ENCODE measurements at places on chromosomes 7 and 10.

GRCh38 chr10:47349516-47349915 lies 1.4 kb downstream of the RBP3 start:
- no peak for DNase-seq

- DNase-seq, result no peak
Measured at GRCh38 chr7:106717254-106717954, 56.4 kb upstream of the CCDC71L start.

DNA sequence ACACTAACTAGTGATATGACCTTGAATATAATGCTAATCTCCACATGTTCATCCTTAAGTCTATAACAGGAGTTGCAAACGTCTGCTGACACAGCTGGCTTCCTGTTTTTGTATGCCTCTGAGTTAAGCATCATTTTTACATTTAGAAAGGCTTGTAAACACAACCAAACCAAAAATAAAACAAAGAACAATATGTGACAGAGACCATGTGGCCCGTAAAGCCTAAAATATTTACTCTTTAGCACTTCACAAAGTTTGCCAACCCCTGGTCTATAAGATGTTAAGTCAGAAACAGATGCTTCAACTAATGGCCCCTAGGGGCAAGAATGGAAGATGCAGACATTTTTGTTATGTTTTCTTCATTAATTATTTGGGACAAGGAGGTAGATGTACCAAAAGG lies 109.3 kb downstream of the CPEB3 start:
- no peak for DNase-seq

DNA sequence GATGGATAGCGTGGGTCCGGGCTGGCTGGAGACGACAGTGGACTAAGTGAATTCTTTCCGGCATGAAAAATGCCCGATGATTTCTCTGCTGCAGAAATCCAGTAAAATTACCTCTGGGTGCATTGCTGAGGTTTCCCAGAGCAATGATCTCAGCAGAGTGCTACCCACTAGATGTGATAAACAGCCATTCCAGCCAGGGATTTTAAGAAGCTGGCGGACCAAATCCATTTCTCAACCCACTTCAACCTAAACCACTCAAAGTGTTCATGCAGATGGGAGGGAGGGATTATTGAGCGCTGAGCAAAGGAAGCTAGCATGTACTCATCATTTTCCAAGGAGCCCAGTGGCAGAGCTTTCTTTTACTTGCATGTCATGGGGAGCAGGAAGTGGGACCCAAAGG lies 116.7 kb downstream of the PRKCQ start:
- no peak for DNase-seq

- no peak for DNase-seq
Measured at GRCh38 chr7:30260246-30260768, 24.1 kb upstream of the ZNRF2 start.

DNA sequence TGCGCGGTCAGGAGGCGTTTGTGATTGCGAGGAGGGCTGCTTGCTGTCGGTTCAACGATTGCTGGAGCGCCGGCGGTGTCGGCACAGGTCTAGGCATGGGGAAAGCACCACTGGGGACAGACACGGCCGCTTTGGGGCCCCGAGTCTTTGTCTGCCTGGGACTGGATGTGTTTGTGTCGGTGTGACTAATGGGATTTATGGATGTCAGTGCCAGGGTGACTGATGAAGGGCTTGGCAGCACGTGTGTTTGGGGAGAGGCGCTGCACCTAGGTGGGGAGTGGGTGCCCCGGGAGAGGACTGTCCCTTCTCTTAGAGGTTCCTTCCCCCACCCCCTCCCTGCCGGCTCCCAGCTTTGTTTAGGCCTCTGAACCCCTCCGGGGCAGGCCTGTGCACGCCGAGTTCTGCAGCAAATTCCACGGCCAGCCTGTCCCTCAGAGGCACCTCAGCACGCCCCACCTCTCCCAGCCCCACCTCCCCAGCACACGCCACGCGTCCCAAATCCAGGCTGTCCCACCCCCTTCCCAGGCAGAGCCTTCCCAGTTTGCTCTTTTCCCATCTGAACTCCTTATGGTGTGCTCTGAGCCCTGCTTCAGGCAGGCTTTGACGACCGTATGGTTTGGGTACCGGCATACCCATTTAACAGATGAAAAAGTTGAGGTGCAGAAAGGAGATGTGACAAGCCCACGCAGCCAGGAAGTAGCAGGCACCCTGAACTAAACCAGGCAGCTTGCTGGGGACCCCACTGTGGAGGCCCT lies 6.4 kb upstream of the TNRC18 start:
- no peak for DNase-seq

- no peak for DNase-seq
Measured at GRCh38 chr10:61098966-61099365, 155.0 kb upstream of the RHOBTB1 start.

DNA sequence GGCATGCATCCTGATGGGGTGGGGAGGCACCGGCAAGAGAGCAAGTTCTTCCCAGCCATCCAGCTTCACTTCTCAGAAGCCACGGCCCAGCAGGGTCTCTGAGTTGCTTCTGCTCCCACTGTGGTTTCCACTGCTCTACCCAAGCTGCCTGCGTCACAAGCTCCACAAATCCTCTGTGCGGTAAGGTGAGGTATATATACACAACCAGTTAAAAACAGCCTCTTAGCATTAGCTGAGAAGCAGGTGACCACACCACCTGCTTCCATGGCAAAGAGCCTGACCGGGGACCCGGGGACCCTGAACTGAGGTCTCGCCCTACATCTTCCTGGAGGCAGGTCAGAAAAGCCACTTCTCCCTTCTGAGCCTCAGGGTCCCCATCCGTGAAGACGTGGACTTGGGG lies 46.9 kb upstream of the NPFFR1 start:
- DNase-seq, result no peak

DNA sequence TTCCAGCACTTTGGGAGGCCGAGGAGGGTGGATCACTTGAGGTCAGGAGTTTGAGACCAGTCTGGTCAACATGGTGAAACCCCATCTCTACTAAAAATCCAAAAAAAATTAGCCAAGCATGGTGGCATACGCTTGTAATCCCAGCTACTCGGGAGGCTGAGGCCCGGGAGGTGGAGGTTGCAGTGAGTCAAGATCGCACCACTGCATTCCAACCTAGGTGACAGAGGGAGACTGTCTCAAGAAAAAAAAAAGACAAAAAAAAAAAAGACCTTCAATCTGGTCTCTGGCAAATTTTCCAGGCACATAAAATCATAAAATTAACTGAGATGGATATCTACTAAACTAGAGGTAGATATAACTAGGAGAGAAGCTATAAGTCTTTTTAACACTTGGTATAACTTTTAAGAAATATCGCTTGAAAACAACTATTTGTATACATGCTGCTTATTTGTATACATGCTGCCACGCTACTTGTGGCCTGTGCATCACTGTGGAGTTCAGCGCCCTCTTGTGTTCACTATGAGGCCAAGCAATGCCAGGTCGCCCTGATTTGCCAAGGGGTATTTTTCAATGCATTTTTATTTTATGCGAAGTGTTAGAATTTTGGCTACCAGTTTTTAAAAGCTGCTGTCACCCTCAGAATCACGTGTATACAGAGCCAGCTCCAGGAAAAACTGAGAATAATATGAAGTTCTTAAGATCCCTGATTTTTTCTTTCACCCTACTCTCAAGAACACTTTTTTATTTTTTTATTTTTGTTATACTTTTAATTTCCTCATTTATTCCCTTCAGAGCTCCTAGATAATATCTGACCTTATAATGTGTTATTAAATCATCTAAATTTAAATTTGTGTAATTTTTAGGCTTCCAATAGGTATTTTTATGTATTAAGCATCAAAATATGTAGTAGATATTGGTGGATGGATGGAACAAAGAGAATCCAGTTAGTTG lies 26.7 kb downstream of the CYCS start:
- peak; percentile 17 for DNase-seq

GRCh38 chr10:20614911-20615310 lies 282.2 kb downstream of the NEBL start:
- DNase-seq, result no peak

- DNase-seq, result no peak
Measured at GRCh38 chr10:29555091-29555745, 79.6 kb downstream of the SVIL start.

- DNase-seq, result no peak
Measured at GRCh38 chr10:23186178-23186577, 5.9 kb upstream of the PTF1A start.

DNA sequence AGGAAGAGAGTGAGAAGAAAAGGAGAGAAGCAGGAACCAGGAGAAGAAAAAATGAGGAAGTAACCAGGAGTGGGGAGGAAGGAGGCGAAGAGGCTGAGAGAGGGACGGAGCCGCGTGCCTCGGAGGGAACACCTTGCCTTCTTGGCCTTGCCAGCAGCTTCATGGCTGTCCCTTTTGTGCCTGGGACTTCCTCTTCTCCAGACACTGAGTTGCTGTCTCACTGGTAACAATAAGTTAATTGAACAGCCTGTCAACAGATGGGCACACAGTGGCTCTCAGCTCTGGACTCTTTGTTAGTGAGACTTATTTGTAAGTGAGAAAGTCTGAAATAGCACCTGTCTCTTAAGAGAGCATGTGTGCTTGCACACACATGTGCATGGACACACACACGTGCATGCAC lies 83.2 kb downstream of the GATA3 start:
- no peak for DNase-seq

DNA sequence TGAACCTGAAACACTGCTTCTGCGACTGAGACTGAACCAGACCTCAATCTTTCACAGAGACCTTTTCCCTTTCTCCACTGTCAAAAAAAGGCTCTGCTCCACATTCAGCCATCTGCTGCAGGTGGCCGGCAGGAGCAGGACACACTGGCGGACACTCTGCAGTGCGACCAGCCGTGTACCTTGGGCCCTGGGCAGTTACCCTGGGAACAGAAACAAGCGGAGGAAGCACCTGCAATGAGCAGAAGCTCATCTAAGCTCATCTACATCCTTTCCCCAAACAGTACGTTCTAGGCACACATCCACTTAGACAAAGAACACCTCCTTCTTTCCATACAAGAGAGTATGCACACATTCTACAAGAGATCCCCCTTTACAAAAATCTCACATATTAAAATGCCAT lies 22.8 kb downstream of the VOPP1 start:
- DNase-seq, result no peak

DNA sequence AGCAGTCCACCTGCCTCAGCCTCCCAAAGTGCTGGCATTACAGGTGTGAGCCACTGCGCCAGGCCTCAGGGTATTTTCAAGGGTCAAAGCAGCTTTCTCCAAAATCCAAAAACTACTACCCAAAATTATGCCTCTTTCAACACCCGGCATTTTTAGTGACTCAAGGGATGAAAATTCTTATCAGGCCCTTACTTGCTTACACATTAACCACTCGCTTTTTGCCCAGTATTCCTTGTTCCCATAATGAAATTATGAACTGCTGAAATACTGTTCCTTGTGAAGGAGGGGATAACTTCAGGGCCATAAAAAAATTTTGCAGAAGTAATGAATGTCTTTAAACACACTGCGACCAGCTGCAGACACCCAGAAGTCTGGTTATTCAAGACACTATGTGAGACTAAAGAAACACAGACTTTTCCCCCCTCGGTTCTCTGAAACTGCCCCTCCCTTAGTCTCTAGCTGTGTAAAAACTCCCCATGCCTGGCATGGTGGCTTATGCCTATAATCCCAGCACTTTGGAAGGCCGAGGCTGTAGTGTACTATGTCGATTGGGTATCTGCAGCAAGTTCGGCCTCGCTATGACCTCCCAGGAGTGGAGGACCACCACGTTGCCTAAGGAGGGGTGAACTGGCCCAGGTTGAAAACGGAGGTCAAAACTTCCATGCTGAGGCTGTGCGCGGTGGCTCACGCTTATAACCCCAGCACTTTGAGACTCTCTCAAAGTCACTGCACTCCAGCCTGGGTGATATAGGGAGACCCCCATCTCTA lies 12.0 kb downstream of the FXYD4 start:
- DNase-seq, result no peak

- no peak for DNase-seq
Measured at GRCh38 chr7:22563032-22563501, 63.1 kb upstream of the STEAP1B start.
